ENCODE measurements at places on chromosomes 5 and 9.

GRCh38 chr9:110087605-110088004, 120.4 kb downstream of the C9orf152 start:
- no peak for DNase-seq

DNA sequence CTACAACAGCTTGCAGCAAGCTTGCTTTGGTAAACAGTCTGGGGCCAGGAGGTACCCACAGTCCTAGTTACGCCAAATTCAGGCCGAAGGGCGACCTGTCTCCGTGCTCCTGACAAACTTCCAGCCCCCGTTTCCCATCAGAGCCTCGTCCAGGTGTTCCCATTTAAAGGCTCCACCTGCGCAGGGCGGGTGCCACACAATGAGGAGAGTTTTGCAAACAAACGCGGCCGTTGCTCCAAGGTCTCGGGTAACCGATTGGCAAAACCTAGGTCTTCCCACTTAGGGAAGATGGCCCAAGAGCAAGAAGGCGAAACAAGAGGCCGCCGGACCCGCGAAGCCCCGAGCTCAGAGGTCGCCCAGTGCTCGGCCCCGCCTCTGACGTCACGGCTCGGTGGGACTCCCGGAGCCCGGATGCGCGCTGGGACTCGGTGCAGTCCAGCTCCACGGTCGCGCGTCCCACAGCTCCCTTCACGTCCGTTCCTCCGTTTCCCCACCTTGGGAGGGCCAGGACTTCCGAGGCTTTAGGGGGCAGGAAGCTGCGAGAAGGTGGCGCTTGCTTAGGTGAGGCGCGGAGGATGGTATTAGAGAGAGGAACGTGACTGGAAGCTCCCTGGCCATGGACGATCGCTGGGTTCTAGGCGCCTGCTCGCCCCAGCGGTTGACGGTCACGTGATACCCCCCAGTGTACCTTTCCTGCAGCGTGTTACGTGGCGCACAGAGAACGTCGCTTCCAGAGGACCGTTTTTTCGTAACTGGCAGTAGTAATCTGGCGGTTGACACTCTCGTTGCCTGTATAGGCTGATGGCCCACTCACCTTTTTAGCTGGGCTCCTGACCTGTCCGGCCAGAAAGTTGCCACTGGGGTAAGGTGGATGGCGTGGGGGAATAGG, 41.8 kb upstream of the KDM4C start:
- DNase-seq, result no peak

GRCh38 chr9:87237336-87237735, 260.3 kb upstream of the DAPK1 start:
- no peak for DNase-seq

GRCh38 chr9:137150617-137151457, 11.9 kb downstream of the GRIN1 start:
- DNase-seq, result no peak

Data from left renal cortex interstitium (tissue), 4 donors.